ENCODE measurements at places on chromosomes 2 and 18.

GRCh38 chr18:54184836-54185235 lies 39.6 kb downstream of the MBD2 start:
- no peak for DNase-seq

DNA sequence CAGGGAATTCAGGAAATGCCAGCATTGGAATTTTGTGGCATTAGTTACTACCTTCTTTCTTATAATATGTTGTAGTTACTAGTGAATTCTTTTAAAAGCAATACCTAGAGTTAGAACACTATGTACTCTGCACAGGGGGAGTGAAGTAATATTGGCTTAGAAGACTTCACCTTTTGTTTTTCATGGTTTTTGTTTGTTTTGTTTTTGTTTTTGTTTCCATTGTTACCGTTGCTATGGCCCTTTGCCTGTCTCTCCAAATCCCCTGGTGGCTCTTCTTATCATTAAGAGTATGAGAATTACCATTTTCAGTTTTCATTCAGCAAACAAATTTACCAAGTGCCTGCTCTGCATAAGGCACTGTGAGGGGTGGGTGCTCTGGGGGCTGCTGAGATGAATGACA lies 160.1 kb downstream of the HAUS1 start:
- DNase-seq: peak; percentile 48

- no peak for DNase-seq
Observed at GRCh38 chr2:23649819-23650218, 264.8 kb downstream of the KLHL29 start.

DNA sequence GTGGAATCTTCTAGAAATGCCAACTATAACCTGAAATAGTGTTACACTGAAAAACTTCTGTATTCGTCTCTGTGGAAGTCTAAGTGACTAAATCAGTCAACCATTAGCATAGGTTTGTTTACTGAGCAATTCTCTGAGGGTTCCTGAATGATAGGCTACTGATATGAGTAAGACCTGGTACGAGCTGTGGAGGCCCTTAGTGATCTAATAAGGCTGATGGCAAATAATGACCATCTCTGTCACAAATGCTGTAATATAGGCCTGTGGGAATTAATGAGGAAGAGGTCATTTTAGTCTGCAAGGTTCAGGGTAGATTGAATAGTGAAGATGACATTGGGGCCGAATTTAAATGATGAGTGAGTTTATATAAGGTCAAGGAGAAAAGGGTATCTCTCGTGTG lies 82.5 kb downstream of the MGAT5 start:
- DNase-seq: no peak

GRCh38 chr2:205324355-205324754 lies 357.9 kb upstream of the NRP2 start:
- no peak for DNase-seq

GRCh38 chr2:179355881-179356280 lies 91.2 kb upstream of the SESTD1 start:
- no peak for DNase-seq

DNA sequence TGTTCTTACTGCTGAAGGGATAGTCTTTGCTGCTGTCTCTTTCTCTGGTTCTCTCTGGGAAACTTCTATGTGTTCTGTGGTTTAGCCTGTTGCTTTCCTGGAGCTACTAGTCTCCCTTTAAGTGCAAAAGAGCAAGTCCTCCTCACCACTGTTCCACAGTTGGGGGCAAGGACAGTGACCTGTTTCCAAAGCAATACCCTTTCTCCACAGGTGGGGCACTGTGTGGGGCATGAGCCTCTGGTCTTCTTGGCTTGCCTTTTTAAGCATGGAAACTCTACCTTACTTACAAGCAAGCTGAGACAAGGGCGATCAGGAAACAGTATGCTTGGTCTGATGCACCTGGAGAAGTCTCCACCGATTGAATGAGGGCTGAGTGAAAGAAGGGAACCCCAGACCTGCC lies 156.7 kb downstream of the CPS1 start:
- no peak for DNase-seq

DNA sequence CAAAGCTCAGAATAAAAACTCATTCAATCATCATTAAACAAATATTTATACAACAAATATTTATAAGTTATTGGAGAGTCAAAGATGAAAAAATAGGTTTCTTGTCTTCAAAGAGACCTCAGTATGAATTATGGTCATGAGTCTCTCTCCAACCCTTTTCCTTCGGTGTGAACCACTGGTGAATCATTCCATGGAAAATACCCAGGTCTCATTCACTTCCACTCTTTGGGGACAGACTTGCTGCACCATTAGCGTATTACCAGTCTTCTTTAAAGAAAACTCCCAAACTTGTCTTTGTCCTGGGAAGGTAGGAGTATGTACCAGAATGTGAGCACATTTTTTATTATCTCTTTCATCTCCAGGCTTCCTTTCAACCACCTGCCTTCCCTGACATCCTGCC lies 257.4 kb upstream of the RBMS1 start:
- DNase-seq: no peak

GRCh38 chr2:202039278-202040078 lies 5.8 kb downstream of the FZD7 start:
- no peak for DNase-seq

GRCh38 chr18:8848541-8848940 lies 143.2 kb downstream of the MTCL1 start:
- DNase-seq: no peak

DNA sequence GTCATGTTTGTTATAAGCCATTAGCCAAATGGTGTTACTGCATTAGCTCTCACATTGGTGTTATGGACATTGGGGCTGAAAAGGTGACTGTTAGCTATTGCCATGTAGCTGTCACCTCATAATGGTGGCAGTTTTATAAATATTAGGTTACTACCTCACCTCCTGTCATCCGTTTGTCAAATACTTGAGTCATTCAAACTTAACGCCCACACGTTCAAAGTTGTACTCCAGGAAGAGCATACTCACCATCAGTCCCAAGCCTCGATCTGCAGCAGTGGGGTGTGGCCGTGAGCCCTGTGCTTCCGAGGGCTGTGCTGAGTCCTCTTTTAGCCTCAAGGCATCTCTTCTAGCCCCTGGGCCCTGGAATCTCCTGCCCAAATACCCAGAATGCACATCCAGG lies 87.3 kb downstream of the PDK1 start:
- DNase-seq: no peak

- DNase-seq: no peak
Observed at GRCh38 chr2:204505946-204506345, 39.3 kb upstream of the PARD3B start.

DNA sequence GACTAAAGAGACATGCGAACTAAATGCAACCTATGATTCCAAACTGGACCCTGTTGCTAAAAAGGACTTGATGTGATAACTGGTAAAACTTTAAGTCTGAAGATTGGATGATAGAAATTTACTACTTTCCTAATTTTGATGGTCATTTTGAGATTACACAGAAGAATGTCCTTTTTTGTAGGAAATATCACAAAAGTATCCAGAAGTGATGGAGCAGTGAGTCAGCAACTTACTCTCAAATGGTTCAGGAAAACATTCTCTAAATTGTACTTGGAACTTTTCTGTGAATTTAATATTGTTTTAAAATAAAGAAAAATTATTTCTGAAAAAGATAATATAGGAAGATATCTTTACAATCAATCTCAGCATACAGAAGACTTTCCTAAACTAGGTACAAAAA lies 19.9 kb downstream of the MBOAT2 start:
- DNase-seq: no peak

DNA sequence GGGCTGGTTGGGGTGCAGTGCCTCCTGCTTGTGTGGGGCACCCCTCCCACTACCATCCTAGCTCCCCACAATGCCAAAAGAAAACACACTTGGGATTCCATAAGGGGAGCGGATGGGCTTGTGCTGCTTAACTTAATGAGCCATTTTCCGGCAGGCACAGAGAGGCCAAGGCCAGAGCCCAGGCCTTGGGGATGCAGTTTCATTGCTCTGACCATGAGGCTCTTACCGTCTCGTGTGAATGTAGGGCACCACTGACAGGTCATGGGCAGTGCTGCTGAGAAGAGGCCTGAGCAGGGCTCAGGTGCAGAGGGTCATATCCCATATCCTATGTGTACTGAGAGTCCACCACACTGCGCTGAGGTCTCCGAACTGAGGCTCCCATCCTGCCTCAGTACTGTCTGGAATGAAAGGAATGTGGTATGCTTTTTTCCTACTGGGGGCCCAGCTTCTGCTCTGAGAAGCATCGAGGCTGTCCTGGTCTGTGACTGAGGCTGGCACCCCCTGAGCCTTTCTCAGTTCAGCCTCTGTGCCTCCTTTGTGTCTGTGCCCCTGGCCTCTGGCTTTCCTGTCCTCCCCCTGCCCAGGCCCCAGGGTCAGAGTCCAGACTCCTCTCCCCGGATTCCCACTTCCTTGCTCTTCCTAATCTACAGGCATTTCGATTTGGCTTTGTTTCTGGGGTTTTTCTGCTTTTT lies 45.2 kb upstream of the MAPRE3 start:
- DNase-seq: no peak
